Adrenal gland (tissue), 19 donors: ENCODE measurements at places on chromosomes 2 and 18. TPM values are rescaled to one million over a fixed set of nuclear protein-coding genes. Genes with fewer than 3 reads are reported as not detected.

The RPRD1A gene
- total RNA-seq: 128 TPM

The G6PC2 gene
- total RNA-seq: not detected

The ZNF521 gene
- 29.9 TPM for total RNA-seq

The SP5 gene
- total RNA-seq: 5.7 TPM

The TMEM87B gene
- total RNA-seq: 29.8 TPM

The TLX2 gene
- 3.9 TPM for total RNA-seq

The RAPGEF4 gene
- total RNA-seq: 179 TPM

The PLB1 gene
- 23.5 TPM for total RNA-seq

The NEU2 gene
- not detected for total RNA-seq

The DSC1 gene
- total RNA-seq: not detected

The ODC1 gene
- 17.5 TPM for total RNA-seq

The AGFG1 gene
- 101 TPM for total RNA-seq

The SLC5A7 gene
- 0.96 TPM for total RNA-seq

The LINC00305 gene
- total RNA-seq: not detected

The GALNT13 gene
- total RNA-seq: 2.2 TPM

The IMMT gene
- 110 TPM for total RNA-seq

The VWA3B gene
- not detected for total RNA-seq

The DNAH7 gene
- total RNA-seq: 0.36 TPM

The MERTK gene
- 74.1 TPM for total RNA-seq

The CDH19 gene
- 7.4 TPM for total RNA-seq

The CYRIA gene
- 16.6 TPM for total RNA-seq

DNA sequence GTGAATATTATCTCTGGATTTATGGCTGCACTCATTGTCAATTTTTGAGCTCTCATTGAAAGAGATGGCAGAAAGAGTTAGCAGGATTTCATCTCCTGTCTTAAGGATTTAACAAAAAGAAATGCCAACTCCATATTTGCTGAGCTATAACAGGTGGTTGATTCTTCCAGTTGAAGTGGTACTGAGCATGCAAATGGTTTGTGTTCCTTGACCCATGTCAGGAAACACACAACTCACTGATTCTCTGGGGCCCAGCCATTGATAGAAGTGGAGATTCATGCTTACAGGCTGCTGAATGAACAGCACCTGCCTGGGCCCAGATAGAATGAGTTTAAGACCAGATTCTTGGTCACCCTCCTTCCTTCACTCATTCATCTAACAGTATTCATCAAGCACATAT lies 128.8 kb downstream of the CERS6 start:
- DNase-seq: no peak

GRCh38 chr2:227793148-227793712 lies 20.4 kb upstream of the CCL20 start:
- no peak for DNase-seq

- no peak for DNase-seq
These were observed 112.3 kb upstream of the SLC8A1 start for GRCh38 chr2:40564184-40564583.

DNA sequence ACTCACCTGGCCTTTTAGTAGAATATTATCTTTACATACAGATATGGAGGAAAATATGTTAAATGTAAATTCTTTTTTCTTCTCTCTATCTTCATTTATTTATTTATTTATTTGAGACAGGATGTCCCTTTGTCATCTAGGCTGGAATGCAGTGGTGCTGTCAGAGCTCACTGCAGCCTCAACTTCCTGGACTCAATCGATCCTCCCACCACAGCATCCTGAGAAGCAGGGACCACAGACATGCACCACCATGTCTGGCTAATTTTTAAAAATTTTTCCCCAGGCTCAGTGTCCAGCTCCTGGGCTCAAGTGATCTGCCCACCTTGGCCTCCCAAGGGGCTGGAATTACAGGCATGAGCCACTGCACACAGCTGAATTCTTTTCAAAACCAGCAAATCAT lies 20.3 kb downstream of the KYNU start:
- DNase-seq: no peak

GRCh38 chr2:85470850-85471800 lies 52.6 kb downstream of the SH2D6 start:
- DNase-seq: no peak

- no peak for DNase-seq
These were observed 320.6 kb downstream of the LPIN1 start for GRCh38 chr2:12066986-12067385.

DNA sequence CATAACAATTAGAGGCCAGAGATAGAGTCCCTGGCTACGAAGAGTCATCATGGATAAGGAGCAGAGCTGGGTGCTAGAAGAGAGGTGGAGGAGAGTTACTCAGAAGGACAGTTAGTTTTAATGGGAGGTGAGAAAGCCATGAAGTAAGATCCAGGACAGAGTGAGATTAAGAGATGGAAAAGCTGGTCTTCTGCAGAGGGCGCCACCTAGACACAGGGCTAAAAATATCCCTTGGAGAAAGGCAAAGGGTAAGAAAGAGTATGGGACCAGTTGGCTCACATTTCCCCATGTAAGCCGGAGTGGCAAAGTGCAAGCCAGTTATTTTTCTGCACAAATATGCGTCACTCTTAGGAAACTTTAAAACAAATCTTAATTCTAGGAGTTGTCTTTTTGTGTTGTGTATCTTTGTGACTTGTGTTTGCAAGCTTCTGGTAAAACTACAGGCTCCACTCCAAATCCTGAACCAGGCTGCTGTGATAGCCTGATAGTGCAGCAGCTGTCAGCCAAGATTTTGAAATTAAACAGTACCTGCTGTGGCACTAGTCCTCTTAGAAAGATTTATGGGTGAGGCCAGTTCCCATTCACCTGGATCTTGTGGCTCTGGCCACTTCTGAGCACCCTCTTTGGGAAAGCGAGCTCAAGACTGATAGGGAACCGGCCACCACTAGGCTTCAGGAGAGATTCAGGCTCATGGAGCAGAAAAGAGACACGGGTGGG lies 204.2 kb downstream of the TPGS2 start:
- no peak for DNase-seq

DNA sequence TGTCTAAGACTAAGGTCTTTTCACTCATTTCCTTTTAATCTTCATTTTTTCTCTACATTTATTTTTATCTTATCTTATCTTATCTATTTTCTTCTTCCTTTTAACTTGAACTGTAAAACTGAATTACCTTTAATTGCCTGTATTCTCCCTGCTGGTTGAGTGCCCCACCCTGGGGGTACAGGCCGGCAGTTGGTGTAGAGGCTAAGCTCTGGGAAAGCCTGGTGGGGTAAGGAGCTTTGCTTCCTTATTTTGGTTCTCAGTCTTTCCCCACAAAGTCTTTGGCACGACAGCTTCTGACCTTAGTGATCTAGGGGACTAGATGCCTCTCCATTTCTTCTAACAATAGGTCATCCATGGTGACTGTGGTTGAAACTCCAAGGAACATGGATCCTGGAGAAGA lies 26.8 kb upstream of the HAAO start:
- no peak for DNase-seq

- DNase-seq: no peak
These were observed 76.0 kb upstream of the SLC66A3 start for GRCh38 chr2:11079136-11079824.

- DNase-seq: no peak
These were observed 76.2 kb downstream of the EML4 start for GRCh38 chr2:42245396-42245795.

GRCh38 chr18:71913641-71914040 lies 630.5 kb downstream of the CBLN2 start:
- DNase-seq: no peak

DNA sequence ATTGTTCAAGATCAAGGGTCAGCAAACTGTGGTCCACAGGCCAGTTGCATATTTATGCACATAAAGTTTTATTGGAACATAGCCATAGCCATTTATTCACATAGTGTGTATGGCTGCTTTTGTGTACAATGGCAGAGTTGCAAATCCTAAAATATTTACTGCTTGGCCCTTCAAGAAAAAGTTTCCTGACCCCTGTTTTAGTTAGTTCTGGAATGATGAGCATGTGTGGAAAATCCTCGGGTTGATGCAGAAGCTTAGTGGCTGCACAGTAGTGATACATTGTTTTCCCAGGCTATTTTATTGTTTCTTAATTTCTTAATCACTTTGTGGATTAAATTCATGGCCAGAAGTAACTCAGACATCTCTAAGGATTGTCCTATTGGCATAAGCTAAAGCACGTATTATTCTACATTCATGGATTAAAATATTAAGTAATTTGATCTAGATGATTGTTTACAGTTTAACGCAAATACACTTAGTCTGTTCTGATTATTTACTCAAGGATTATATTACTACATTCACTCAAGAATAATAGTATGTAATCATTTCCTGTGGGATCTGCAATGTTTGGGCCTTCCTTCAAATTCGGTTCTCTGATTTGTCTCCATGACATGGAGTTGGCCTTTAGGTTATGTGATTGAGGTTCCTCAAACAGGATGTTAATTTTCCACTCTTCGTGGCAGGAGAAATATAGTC lies 165.5 kb downstream of the TMEM247 start:
- DNase-seq: no peak

DNA sequence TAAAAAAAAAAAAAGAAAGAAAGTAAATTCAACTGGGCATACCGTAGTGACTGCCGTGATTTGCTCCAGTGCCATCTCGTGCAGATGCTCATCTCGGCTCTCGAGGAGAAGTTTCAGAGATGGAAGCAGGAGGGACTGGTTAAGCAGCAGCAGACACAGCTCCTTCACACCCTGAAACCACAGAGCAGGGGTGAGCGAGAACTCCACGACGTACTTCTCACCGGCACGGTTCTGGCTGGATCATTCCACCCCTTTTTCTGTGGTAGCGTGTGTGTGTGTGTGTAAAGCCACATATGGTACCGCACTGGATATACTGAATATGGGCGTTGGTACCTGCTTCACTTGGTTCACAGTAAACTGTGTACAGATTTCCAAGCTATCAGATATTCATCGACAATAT lies 382.2 kb downstream of the NBAS start:
- no peak for DNase-seq

- no peak for DNase-seq
These were observed 55.1 kb upstream of the SIX3 start for GRCh38 chr2:44886414-44886813.

DNA sequence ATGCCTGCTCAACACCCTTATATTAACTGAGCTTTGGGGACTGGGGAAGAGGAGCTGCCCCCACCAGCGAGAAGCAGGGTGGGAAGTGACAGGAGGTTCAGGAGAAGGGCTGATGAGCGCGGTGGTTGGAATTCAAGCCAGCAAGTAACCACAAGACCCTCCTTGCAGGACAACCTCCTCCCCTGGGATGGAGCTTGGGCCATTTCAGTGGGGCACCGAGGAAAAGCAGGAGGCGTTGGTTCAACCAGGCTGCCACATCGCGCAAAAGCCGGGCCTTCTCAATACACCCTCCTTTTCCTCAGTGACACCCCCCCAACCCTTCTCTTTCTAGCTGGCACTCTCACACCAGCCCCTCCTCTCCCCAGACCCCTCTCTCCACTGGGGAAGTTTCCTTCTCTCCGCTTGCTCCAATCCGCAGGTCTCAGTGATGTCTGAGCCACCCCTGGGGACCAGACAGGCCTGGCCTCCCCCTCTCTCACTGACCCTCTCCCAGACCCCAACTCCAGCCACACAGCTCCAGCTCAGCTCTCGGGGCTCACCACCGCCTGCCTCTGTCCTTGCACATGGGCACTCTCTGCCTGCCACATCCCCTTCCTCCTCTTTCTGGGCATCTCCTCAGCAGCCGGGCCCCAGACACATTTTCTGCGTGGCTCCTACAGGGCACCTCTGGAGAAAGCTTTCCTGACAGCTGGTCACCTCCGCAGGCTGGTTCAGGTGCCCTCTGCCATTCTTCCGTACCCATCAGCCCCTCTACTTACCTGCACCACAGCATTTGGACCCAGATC lies 44.5 kb downstream of the KCNF1 start:
- DNase-seq: no peak

- DNase-seq: no peak
These were observed 551.7 kb downstream of the RNF144A start for GRCh38 chr2:7468955-7469354.

- DNase-seq: no peak
These were observed 189.7 kb downstream of the PAX3 start for GRCh38 chr2:222108957-222109585.

GRCh38 chr2:221336967-221337366 lies 235.1 kb downstream of the EPHA4 start:
- no peak for DNase-seq

- DNase-seq: no peak
These were observed 36.5 kb upstream of the LHCGR start for GRCh38 chr2:48792030-48792429.

DNA sequence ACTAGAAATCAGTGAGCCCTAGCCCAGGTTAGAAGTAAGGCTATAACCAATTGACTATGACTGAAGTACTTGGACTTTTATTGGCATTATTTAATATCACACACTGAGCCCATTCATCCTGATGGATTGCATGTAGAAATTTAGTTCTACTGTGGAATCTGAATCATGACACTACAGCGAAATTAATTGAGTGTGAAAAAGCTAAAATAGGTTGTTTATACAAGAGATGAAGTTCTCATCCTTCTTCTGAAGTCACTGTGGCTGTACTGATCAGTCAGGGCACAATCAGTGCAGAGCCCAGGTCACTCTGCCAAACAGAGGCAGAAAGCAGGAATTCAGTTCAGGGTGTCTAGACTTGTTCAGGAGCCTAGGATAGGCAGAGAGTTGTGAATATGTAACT lies 158.9 kb downstream of the BABAM2 start:
- no peak for DNase-seq

DNA sequence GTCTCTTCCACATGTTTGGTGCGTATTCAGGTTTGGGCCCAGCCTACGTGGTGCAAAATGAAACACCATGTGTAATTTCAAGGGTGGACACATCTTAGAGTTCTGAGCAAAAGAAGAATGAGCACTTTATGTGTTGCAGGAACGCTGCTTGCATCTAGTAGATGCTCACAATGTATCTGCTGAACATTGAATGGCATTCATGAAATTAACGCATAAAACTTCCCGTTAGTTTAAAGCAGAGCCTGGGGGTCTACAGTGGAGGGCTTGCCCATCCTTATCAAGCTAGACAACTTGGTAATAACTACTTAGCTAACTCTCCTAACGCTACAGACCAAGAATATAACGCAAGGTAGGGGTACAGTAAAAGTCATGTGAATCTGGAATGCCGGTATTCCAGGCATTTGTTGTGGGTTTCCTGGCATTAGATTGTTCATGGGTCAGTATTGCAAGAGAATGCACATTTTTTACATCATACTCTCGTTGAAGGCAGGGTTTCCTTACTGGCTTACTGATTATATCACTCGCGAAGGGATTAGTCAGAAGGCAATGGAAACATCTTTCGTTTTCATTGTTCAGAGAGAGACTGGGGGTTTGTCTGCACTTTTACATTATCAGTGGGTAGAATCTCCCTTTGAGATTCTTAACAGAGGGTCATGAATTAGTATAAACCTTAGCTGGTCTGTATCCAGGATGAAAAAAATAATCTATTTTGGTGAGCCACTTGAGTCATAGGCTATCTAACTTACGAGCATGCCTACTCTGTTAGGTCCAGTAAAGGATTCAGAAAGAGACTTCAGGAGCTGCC lies 229.5 kb upstream of the EPAS1 start:
- no peak for DNase-seq

GRCh38 chr2:67877301-67877700 lies 185.5 kb downstream of the C1D start:
- DNase-seq: no peak
